NCI-H1930 (cell line): ENCODE measurements at places on chromosomes 5 and 9.

GRCh38 chr9:26301659-26302058 lies 590.9 kb downstream of the CAAP1 start:
- no peak for DNase-seq

DNA sequence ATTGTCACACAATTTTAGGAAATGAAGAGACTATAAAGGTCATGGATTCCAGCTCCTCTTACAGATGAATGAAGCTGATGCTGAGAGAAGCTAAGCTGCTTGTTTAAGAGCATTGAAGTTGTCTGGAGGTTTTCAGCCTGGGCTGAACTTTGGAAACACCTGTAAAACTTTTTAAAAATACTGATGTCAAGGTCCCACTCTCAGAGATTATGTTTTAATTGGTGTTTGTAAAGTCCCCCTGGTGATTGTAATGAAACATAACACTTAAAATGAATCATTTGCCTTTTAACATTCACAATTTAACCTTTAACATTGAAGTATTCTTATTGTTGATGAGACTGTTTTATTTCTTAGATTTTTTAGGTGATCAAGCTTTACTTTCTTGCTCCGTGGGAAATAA lies 16.4 kb downstream of the RAD23B start:
- DNase-seq: no peak

DNA sequence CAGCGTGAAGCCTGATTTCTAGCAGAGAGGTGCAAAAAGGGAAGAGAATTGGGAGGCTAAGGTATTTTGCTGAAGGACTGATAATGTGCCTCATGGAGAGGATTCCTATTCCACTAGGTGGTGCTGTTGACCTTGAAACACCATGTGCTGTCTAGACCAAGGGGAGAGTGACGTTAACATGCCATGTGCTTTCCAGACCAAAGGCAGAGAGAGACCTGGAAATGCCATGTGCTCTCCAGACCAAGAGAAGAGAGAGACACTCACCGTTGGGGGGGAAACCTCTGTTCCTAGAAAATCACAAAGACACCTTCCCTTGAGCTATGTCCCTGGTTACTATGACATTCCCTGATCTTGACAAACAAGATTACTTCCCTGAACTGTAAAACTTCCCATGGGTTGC lies 286.0 kb upstream of the TUSC1 start:
- DNase-seq: peak; percentile 21

- no peak for DNase-seq
Measured at GRCh38 chr5:43620944-43621505, 18.0 kb downstream of the NNT start.

DNA sequence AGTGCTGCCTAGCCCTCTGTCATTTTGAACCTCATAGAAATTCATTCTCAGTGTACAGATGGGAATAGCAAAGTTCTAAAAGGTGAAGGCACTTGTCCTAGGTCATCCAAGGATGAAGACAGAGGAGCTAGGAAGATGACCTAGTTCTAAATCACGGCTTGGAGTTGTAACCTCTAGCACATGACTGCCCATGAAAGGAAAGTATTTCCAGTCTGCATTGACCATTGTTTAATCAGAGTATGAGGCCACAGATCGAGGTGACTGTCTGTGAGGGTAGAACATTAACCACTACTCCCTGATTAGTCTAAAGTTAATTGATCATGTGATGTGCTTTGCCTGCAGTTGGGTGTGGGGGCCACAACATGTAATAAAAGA lies 674 bp upstream of the TNFSF15 start:
- DNase-seq: no peak

DNA sequence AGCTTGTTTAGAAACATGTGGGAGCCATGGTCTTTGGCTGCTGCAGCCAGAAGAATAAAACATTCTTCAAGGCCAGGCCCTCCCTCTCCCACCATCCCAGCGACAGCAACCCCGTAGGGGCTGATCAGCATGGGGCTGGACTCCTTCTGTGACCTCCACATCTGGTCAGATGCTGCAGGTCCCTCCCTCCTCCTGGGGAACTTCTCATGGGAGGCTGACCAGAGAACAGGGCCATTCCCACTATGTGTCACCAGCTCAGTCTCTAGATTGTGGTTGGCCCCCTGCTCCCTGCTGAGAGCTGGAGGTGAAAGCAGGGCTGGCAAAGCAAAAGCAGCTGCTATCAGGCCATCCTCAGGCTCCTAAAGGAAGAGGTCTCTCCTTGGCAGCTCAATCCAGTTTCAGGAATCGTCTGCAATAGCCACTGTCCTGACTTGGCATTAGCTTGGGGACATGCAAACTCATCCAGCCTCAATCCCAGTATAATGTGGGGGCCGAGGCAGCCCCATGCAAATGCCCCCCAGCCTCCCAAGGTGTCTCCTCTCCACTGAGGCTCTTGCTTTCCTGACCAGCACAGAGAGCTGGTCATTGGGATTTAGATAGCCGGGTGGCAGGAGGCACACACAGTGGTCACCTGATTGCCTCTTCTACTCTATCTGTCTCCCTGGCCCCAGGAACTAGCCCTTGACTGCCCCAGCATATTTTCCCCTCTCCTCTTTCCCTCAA lies 81.5 kb downstream of the NRG2 start:
- no peak for DNase-seq

DNA sequence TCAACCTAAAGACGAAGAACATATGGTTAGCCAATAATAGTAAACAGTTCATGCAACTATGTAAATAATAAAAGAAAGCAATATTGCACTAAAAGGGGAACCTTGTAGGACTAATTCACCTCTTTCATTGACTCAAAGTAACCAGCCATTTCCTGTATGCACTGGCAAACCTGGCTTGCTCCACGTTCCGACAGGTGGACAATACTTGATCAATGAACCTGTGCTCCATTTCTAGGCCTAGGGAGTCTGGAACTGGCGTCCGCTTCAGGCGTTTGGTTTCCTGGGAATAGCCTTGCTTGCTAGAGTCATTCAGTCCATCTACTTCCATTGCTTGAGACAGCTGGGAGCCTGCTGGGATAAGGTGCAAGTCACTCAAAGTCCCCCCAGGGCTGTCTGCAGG lies 41.6 kb downstream of the PTAR1 start:
- DNase-seq: no peak

GRCh38 chr5:160957312-160957861 lies 105.4 kb upstream of the ATP10B start:
- no peak for DNase-seq
